MM.1S (cell line): ENCODE measurements at places on chromosomes 6 and 20.
A peak's percentile ranks its signal among the peaks of the same experiment; 100 is the strongest.

DNA sequence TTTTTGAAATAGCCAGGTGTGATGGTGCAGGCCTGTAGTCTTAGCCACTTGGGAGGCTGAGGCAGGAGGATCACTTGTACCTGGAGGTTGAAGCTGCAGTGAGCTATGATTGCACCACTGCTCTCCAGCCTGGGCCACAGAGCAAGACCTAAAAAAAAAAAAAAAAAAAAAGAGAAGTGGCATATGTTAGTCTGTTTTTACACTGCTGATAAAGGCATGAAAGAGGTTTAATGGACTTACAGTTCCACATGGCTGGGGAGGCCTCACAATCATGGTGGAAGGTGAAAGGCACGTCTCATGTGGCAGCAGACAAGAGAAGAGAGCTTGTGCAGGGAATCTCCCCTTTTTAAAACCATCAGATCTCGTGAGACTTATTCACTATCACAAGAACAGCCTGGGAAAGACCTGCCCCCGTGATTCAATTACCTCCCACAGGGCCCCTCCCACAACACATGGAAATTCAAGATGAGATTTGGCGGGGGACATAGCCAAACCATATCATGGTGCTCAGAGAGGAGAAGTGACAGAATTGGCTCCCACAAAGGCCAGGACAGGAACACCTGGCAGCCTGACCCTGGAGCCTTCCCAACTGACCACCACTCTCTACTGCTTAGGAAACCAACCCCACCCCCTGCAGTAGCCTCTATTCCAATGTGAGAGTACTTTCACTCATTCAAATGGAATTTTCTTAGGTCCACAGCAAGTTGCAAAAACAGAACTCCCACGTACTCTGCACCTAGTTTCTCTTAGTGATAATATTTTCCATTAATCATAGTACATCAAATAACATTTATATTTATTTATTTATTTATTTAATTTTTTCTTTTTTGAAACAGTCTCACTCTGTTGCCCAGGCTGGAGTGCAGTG, 29.8 kb downstream of the ARHGAP40 start:
- no peak for DNase-seq

GRCh38 chr6:18142591-18142861, 12.4 kb downstream of the TPMT start:
- no peak for DNase-seq

DNA sequence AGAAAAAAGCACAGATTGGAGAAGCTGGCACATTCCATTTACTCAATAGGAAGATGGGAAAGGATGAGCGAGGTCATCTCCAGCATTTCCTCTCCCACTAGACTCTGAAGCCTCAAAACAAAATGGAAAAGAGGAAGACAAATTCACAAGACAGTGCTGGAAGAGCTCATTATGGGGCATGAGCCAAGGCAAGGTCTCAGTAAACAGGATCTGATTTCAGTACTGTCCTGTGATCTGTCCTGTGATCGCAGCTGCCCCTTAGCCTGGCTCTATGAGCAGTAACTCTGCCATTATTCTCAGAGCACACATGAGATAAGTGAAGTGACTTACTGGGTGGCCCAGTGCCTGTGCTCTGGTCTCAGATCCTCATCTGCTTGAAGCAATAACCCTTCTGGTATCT, 68.1 kb upstream of the SLC4A11 start:
- DNase-seq = no peak

- no peak for DNase-seq
Measured at GRCh38 chr6:51827580-51827979, 259.8 kb downstream of the PKHD1 start.

GRCh38 chr6:129504456-129504855, 205.5 kb downstream of the ARHGAP18 start:
- DNase-seq = no peak

DNA sequence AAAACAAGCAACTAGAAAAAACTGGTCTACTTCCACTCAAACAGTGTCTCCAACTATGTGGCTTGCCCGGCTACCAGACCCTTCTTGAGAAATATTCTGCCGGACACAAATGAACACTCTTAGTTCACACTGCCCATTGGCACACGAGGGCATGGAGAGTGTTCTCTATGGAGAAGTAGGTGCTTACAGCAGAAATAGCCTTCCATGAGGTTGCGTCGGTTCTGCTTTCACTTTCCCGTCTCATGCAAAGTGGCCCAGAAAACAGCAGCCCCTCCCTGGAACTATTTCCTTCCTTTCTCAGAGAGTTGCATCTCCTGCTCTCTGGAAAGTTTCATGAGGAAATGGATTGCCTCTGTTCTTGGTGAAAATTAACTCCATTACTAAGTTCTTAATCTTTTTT, 9.5 kb upstream of the HLA-DOA start:
- DNase-seq = peak; percentile 56

DNA sequence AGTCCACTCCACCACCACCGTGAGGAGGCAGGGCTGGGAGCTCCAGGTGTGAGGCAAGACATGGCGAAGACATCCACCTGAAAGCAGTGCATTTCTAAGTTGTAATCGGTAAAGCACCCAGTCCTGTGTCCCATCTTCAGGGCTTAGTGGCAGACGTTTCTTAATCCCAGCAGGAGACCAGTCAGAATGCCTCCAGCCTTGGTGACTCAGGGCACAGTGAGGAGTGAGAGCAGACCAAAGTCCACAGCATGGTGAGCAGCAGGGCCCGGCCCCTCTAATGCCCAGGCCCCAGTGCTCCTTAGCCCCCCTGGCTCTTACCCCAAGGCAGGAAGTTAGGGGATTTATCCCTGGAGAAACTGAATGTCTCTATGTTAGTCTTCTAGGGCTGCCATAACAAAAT, 183.9 kb downstream of the SYNDIG1 start:
- no peak for DNase-seq

DNA sequence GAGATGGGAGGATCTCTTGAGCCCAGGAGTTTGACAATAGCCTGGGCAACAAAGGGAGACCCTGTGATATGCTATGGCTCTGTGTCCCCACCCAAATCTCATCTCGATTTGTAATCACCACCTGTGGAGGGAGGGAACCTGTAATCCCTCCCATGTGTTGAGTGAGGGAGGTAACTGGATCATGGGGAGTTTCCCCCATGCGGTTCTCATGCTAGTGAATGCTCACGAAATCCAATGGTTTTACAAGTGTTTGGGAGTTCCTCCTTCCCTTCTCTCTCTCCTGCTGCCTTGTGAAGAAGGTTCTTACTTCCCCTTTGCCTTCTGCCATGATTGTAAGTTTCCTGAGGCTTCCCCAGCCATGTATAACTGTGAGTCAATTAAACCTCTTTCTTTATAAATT, 3.4 kb downstream of the NUDT3 start:
- DNase-seq = no peak
